Omental fat pad (tissue), 4 donors: ENCODE measurements at places on chromosomes 7 and 10. TPM values are rescaled to one million over a fixed set of nuclear protein-coding genes. Genes with fewer than 3 reads are reported as not detected.

DNA sequence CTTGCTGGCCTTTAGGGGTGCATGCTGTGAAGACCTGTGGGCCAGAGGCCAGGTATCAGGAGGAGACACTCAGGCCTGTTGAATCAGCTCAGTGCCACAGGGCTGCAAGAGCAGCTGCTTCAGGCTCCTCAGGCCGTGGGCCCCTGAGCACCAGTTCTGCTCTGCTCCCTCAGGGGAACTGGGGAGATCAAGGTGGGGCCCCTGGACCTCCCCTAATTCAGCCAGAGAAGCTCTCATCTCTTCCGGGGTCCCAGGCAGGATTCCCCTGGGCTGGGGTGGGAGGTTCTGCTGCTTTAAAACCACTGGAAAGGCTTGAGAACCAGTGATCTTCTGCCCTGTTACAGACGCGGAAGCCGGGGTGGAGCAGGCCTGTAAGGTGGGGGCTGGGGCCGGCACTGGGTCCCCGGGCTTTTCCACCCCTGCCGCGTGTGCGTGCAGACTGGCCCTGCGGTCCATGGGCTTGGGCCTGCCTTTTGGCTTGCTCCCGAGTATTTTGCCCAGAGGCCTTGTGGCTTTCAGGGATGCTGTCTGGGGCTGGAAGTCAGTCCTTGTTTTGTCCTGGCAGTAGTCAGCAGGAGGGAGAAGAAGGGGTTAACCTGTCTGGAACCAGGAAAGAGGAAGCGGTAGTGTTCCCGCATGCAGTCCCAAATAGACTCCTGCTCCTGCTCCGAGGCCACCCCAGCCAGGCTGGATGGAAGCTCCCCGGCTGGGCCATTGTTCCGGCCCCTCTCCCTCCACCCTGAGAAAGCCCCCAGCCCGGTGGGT lies 74.3 kb downstream of the LHPP start:
- no peak for DNase-seq

- no peak for DNase-seq
Observed at GRCh38 chr7:107995184-107996071, 7.5 kb downstream of the LAMB1 start.

DNA sequence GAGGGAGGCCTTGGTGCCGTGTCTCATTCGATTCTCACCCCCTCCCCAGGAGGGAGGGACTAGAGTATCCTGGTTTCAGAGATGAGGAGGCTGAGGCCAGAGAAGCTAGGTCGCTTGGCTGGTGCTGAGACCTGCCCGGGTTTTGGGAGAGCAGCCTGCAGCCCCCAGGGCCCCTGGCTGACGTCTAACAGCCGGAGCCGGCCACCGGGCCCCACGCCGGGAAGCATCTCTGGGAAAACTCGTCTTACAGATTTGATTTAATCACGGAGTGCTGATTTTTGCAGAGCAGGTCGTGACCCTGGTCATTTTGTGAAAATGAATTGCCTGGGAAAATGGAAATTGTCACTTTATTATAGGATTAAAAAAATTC lies 97.5 kb downstream of the MICALL2 start:
- no peak for DNase-seq

DNA sequence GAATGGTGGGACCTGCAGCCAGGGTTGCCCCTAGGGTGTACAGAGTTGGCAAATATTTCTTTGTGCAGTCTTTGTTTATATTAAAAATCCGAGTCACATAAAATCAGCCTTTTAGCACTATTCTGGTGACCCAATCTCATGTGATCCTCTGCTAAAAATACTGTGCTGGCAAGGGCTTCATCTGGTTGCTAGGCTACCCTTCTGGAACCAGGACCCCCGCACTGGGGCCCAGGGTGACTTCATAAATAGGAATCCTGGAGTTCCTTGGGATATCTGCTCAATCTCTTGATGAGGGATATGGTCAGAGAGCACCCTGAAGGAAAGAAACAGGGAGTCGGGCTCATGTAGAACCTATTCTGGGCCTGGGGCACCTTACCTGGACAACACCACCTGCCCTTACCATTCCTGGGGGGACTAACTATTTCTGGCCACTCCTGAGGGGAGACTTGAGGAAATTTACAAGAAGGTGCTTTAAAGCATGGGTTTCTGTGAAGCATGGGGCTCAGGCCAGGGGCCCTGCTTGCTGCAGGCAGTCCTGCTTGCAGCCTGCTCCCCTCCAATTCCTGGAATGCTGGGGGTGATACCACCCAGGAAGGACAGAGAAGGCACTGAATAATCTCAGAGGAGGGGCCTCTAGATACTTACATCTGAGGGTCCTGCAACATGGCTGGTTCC lies 44.7 kb downstream of the SH2D4B start:
- DNase-seq: no peak

DNA sequence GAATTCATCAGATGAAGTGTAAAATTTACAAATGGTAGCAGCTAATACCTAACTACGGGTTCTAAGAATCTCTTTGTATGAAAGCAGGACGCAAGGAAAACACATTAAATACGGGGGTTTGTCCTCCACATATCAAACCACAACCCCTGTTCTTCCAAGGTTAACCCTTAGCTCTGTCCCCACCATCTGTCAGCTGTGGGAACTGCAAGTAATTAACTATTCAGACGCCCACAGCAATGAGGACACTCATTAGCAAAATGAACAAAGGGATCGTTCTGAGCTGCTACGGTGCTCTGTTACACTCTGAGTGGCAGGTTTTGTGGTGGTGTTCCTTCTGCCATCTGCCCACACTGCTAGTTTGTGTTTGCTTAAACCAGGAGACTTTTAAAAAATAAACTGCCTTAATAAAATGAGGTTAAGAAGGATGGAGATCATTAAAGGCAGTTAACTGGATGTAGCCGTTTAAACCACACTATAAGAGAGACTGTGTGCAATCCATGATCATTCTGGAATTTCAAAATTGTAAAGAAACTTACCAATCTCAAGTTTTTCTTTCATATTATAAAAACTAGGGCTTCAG lies 51.4 kb downstream of the C10orf67 start:
- DNase-seq: no peak

GRCh38 chr7:26549281-26549944 lies 257.8 kb downstream of the SNX10 start:
- DNase-seq: no peak

- DNase-seq: no peak
Observed at GRCh38 chr10:49303711-49304110, 4.7 kb downstream of the C10orf71 start.

The MUC12 gene
- not detected for total RNA-seq

GRCh38 chr7:151007469-151007898 lies 16.7 kb downstream of the NOS3 start:
- no peak for DNase-seq

The NPC1L1 gene
- 0.25 TPM for total RNA-seq

GRCh38 chr10:103040418-103040817 lies 122.3 kb downstream of the CNNM2 start:
- no peak for DNase-seq

DNA sequence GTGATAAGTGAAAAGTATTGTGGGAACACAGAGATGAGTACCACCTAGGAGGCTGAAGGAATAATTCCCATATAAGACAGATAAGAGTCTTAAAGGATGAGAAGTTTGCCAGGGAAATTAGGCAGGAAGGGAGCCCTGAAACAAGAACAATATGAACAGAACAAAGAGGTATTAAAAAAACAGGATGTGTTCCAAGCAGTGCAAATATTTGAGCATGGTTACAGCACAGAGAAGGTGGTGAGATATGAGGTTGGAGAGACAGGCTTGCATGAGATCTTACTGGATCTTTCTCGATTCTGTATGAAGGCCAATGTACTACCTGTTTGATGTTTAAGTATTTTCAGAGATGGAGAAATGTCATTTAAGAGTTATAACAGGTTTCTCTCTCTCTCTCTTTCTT lies 20.3 kb downstream of the TAC1 start:
- no peak for DNase-seq

The MARVELD1 gene
- 22.3 TPM for total RNA-seq

DNA sequence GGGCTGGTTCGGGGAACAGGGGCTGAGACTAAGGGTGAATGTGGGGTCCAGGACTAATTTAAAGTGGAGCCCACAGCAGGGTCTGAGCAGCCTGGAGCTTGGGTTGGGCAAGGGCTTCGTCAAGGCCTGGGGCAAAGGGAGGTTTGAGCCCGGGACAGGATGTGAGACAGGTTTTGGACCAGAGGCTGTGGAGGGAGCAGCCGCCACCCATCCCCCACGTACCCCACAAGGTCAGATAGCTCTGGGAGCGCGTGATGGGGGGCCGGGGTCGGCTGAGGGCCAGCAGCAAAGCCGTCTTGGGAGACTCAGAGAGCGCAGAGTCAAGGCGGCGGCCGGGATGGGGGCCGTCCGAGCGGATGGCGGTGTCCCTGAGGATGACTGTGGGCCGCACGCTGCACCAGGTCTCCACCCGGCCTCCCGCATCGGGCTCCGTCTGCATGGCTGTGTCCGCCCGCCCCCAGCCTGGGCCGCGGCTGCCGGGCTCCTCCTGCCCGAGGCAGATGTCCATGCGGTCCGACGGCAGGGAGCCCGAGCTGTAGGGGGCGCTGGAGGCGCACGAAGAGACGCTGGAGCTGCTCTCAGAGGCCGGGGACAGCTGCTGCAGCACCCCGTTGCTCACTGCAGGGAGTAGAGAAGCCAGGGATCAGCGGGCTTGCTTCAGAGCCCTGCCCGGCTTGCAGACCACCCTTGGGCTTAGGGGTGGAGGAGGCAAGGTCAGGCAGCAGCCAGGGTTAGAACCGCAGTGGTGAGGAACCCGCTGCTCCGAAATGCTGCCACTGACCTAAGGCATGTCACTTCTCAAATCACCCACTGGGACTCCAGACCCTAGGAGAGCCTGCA lies 12.1 kb downstream of the PDZD7 start:
- DNase-seq: peak; percentile 81

GRCh38 chr10:104146882-104147281 lies 24.9 kb downstream of the SFR1 start:
- no peak for DNase-seq

GRCh38 chr7:34850681-34851080 lies 186.6 kb downstream of the DPY19L1 start:
- no peak for DNase-seq

The BAMBI gene
- 20.5 TPM for total RNA-seq

DNA sequence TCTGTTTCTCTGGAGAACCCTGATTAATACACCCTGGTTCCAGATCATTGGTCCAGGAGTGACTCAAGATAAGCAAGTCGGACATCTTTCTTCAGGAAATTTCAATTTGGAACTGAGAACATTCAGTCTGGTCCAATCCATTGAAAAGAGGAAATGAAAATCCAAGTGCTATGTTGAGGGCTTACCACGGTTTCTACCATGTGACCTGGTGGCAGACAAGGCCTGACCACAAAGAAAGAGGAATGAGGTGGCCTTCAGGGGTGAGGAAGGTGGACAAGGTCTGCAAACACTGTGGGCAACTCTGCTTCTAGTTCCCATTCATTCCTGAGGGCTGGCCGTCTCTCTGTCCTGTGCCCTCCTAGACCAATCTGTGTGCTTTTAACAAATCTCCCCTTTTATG lies 149.2 kb upstream of the GHITM start:
- DNase-seq: no peak

DNA sequence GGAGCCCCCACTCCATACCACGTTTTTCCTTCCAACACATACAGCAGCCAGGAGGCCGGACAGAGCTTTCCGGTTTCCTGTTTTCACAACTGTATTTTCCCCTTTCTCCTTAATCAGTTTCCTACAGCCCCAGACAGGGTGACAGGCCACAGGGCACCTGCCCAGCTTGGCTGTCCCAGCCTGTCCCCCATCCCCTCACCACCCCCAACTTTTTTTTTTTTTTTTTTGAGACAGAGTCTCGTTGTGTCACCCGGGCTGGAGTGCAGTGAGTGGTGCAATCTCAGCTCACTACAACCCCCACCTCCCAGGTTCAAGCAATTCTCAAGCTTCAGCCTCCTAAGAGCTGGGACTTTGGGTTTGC lies 10.3 kb upstream of the HSPB1 start:
- no peak for DNase-seq

GRCh38 chr10:78176320-78177317 lies 143.0 kb downstream of the RPS24 start:
- DNase-seq: no peak

The GPR158 gene
- 0.19 TPM for total RNA-seq

GRCh38 chr7:16727736-16728135 lies 25.8 kb upstream of the TSPAN13 start:
- no peak for DNase-seq

DNA sequence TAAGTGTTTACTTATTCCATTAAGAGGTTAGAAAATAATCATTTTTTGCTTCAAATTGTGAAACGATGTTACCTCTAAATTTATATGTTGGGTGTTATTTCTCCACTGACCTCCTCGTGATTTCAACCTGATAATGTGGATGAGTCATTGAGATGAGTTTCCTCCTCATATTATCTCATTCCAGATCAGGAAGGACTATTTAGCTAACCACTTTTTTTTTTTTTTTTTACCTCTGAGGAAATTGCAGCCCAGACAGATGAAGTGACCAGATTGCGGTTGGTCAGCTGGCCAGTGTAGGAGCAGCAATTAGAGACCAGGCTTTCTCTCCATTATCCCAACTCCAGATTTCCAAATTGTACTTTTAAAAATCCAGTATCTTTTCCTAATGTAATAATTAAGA lies 248.7 kb downstream of the FZD1 start:
- DNase-seq: no peak

The ADRA2A gene
- total RNA-seq: 5.2 TPM

- DNase-seq: no peak
Observed at GRCh38 chr7:105257338-105257737, 131.4 kb downstream of the SRPK2 start.

The C7orf57 gene
- not detected for total RNA-seq

DNA sequence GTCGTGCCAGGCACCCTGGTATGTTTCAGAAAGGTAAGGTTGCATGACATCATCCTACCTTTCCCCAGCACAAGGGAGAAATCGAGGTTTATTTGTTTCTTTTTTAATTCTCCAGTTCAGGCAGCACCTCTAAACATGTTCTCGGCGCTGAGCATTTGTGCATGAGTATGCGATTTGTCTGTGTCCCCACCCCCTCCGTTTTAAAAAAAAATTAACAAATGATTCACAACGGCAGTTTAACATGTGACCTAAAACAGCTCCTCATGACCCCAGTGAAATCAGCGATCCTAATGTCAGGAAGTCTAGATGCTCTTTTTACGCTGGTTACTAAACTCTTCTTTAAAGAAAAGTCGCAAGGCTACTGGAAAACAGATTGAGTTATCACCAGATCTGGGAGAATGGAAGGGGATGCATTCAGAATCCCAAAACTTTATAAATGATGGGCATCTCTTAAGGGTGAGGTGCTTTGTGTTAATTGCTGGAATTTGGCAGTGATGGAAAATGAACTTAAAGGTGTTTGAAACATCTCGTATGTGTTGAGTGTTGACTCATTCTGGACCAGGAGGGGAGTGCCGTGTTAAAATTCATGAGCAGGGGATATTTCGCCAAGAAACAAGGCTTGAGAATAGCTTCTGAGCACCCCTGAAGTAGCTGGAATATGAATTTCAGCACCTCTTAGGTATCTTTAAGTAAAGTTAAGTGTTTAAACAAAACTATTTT lies 106.8 kb upstream of the PDCD4 start:
- no peak for DNase-seq

DNA sequence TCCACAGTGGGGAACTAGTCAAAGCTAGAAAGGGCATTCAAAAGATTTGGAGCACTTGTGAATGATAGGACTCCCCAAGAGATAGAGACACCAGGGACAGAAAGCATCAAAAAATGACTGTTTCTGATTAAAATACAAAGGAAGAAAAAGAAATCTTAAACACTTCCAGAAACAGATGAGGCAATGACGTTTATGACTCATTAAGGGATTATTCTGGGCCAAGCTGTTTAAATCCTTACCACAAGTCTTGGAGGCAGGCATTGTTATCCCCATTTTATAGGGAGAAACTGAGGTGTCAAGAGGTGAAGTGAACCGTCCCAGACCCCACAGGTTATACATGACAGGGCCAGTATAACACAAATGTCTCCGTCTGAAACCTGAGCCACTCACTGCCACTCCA lies 68.3 kb upstream of the AMPH start:
- DNase-seq: no peak

GRCh38 chr10:60399328-60399727 lies 9.7 kb upstream of the ANK3 start:
- no peak for DNase-seq
